T1000 (cell line): ENCODE measurements at places on chromosomes 1 and 21.

GRCh38 chr1:41704196-41704595 lies 214.5 kb downstream of the HIVEP3 start:
- DNase-seq: no peak

DNA sequence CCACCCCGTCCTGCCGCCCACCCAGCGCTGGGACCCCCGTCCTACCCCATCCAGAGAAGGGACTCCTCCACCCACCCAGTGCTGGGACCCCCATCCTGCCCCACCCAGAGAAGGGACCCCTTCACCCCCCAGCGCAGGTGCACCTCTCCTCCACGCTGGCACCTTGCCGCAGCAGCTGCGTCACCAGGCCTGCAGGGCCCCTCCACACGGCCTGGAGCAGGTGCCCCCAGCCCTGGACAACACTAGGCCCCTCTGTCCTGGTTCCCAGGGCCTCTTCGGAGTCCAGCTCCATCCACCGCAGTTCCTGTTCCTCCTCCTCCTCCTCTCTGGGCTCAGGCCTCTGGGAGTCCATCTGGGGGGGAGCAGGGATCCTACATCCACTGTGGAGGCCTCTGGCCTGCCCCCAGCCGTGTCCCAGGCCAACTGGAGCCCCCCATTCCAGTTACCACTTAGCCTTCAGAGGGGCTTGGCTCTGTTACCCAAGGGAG lies 378 bp downstream of the ANKRD65 start:
- no peak for DNase-seq

GRCh38 chr1:84492726-84493125 lies 13.5 kb upstream of the SPATA1 start:
- DNase-seq: no peak

- no peak for DNase-seq
Observed at GRCh38 chr21:14541841-14542490, 4.1 kb downstream of the SAMSN1 start.

- DNase-seq: no peak
Observed at GRCh38 chr1:202791077-202791747, 17.0 kb downstream of the KDM5B start.

DNA sequence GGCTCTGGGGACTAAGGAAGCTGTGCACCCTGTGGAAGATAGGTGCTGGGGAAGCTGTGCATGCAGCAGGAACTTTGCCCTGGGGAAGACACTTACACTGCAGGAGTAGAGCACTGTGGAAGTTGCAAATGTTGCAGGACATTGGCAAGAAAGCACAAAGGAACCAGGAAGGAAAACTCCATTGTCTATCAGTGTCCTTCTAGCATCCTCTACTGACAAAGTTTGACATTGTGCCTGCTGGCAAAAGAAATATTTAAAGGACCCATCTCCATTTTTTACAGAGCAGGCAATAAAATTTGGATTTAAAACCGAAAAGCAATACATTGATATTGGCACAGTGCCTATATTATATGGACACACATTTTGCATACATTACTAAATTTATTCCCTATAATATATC lies 394.1 kb downstream of the PBX1 start:
- no peak for DNase-seq

DNA sequence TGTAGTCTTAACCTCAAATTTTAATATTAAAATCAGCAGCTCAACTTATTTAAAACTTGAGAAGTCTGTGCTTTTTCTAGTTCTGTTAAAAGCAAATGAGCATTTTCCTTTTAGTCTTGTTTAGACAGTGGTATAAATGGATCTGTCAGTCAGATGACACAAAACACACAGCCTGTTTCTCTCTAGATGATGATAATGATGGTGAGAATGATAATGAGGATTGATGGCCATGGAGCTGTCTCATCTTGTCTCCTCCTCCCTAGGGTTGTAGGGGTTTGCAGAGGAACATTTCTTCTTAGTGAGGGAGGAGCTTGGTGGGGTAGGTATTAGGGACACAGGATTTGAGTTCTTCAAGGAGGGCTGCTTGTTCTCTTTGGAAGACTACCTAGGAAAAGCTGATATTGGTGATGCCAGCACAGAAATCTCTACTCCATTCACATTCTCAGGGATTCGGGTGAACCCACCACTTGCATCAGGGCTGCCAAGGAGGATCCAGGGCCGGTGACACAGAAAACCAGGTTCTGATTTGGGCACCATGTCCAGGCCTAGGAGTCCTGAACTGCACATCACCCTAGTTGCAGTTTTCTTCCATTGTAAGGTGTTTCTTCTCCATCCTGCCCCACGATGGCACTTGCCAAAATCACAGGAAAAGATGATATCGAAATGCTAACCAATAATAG lies 147.6 kb downstream of the RHOU start:
- no peak for DNase-seq

DNA sequence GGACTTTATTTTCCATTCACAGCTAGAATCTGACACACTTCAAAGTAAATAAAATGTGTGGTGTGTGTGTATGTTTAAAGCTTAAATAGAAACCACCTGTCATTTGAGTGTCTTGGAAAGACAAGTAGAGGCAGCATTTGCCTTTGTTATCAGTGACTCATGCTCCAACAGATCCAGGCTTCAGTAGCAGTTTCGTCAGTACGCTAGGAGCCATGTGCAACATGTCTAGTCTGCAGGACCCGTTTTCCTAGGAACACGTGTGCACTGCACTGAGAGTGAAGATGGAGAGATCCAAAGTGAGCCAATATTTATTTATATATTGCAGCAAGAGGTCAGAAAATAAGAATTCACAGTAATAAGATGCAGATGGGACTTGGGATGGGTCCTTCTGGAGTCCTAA lies 41.8 kb downstream of the SGIP1 start:
- DNase-seq: no peak

DNA sequence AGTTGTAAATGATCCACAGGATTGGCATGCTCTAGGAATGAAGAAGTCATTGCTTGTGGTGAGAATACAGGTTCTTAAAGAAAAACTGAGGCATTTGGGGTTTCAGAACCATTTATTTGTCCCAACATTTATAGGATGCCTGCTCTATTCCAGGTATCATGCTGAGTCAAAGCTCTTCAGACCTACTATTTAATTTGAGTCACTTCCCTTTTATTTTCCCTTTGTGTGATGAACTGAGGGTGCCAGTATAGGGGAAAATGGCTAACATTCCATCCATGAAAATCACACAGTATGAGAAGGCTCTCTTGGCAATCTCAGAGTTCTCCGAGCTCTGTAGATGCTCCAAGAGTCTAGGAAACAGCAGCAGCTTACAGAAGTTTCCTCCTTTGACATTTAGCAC lies 110.4 kb downstream of the RNF220 start:
- DNase-seq: no peak

DNA sequence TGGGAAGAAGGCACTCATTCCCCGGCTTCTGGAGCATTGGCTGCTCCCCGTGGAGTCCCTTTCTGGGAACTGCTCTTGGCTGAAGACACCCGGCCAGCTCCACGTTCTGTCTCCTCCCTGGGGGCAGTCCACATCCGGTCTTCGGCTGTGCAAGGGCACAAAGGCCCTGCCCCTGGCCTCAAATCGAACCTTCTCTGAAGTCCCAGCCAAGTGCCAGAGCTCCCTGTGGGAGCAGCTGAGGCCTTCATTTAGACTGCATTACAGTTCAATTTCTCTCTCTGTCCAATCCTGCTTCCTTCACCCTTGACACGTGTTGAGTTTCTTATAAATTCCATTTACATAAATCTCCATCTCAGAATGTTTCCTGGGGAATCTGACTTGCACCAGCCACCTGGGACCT lies 132.9 kb upstream of the POU3F1 start:
- DNase-seq: no peak

- DNase-seq: no peak
Observed at GRCh38 chr21:29696937-29697336, 242.9 kb downstream of the GRIK1 start.

- DNase-seq: no peak
Observed at GRCh38 chr1:240056350-240056749, 35.3 kb upstream of the FMN2 start.

GRCh38 chr1:7659514-7659913 lies 111.6 kb upstream of the VAMP3 start:
- no peak for DNase-seq

- no peak for DNase-seq
Observed at GRCh38 chr1:215489771-215490565, 77.1 kb upstream of the KCTD3 start.

GRCh38 chr1:40588586-40588985 lies 57.1 kb downstream of the ZNF684 start:
- no peak for DNase-seq

GRCh38 chr1:246828818-246829217 lies 102.9 kb downstream of the AHCTF1 start:
- DNase-seq: no peak

DNA sequence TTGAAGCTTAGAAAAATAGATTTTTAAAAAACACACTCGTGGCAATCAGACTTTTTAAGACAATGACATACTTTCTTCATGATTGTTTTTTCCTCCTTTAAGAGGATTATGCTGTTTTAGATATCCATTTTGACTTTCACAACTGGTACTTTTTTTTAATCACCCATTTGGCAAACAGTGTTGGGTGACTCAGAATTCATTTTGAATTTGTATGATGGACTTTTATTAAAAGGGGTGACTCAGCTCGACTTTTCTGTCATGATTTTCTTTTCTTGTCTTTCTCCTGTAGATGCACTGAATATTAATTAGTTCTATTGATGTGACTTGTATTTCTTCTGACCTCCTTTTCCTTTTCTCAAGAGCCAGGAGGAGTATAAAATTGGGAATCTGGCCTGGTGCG lies 44.7 kb downstream of the FMN2 start:
- no peak for DNase-seq

DNA sequence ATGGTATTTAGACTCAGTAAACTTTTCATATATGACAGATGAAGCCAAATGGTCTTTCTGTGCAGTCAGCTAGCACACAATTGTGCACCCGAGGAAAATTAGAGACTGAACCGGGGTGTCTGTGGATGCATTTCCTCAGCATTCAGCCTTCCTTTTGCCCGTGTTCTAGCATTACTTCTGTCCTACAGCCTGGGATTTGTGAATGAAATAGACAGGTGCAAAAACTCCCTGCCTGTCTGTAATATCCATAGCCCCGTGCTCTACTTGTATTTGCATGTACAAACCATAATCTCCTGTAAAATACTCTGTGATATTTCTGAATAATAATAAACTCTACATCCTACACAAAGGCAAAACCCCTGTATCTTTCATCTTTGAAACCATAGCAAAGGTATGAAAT lies 64.8 kb upstream of the LGALS8 start:
- DNase-seq: no peak

GRCh38 chr1:228140724-228141225 lies 696 bp downstream of the GUK1 start:
- no peak for DNase-seq

GRCh38 chr1:155139895-155140629 lies at the start of gene DPM3:
TSS of gene DPM3 (minus strand) at chr1:155140531. CDS start at chr1:155140240, 291 bp downstream.
- DNase-seq: peak; percentile 51

GRCh38 chr1:1217621-1218523 lies 3.9 kb upstream of the TNFRSF4 start:
- DNase-seq: no peak

DNA sequence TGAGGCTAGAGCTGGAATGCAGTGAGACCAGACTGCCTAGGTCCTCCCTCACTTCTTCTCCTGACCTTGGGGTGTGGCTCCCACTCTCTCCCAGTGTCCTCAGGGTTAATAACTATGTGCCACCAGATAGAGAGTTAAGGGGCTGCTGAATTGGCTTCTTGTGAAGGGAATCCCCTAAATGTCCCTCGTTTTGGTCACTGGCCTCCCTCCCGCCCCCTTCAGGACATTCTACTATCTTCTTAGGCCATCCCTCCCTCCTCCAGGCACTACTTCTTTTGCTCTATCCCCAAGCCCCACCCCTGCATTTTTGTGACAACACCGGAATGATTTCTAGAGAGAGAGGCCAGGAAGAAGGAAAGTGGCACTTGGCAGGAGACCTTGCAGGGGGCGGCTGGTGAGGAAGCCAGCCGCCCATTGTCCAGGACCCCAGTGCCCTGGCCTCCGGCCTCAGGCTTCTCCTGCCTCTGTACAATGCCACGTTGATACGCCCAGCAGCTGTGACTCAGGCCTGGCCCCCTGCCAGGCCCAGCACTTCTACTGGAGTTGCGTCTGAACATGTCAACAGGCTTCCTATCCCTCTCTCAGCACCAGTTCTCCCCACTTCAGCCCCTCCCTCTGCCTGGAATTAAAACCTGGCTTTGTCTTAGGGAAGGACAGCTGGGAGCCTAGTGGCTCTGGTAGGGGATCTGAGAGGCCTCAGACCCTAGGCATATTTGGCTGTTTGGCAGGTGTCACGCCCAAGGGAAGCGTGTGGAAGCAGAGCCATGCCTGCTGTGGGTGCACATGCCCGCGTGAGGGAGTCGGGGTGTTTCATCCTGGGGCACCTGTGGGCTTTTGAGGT lies 9.1 kb downstream of the LMNA start:
- DNase-seq: peak; percentile 83

- DNase-seq: no peak
Observed at GRCh38 chr1:26951216-26951615, 9.1 kb downstream of the KDF1 start.

DNA sequence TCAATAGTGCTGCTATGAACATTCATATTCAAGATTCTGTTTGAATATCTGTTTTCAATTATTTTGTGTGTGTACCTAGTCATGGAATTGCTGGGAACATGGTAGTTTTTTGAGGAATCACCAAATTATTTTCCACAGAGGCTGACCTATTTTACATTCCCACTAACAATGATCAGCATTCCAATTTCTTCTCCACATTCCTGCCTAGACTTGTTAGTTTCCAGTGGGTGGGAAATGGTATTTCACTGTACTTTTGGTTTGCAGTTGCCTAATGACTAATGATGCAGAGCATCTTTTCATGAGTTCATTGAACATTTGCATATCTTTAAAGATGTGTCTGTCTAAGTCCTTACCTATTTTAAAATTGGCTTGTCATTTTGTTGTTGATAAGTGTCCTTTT lies 1182.6 kb upstream of the B3GALT2 start:
- DNase-seq: no peak

DNA sequence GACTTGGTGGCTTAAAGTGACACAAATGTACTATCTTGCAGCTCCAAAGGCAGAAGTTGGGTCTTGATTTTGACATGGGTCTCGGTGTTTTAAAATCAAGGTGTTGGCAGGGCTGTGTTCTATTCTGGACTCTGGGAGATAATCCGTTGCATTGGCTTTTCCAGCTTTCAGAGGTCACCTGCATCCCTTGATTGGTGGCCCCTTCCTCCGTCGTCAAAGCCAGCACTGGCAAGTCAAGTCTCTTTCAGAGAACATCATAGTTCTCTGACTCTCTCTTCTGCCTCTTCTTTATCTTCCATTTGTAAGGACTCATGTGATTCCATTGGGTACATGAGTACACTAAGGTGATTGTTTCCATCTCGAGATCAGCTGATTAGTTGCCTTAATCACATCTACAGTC lies 172.1 kb downstream of the CAMTA1 start:
- DNase-seq: no peak

DNA sequence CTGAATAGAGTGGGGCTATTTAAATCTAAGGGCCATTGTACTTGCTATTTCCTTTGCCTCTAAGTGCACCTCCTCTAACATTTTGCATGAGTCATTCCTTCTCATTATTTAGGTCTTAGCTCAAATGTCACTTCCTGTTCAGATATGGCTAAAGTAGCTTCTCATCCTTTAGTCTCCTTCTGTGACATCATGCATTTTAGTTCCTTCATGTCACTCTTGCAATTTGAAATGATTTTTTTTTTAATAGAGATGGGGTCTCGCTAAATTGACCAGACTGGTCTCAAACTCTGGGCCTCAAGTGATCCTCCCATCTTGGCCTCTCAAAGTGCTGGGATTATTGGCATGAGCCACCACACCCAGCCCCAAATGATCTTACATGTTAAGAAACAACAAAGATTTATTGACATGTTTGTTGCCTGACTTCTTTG lies 6.6 kb downstream of the TBX19 start:
- no peak for DNase-seq

- no peak for DNase-seq
Observed at GRCh38 chr1:165536016-165536415, 7.8 kb upstream of the LRRC52 start.

GRCh38 chr1:150548632-150549495 lies at the start of gene ADAMTSL4:
TSS of gene ADAMTSL4 (plus strand) at chr1:150549408. CDS start at chr1:150552289, 2,881 bp downstream.
- peak; percentile 67 for DNase-seq
